Germinal center (tissue), 1 donor: ENCODE measurements at places on chromosomes 11 and 22.

DNA sequence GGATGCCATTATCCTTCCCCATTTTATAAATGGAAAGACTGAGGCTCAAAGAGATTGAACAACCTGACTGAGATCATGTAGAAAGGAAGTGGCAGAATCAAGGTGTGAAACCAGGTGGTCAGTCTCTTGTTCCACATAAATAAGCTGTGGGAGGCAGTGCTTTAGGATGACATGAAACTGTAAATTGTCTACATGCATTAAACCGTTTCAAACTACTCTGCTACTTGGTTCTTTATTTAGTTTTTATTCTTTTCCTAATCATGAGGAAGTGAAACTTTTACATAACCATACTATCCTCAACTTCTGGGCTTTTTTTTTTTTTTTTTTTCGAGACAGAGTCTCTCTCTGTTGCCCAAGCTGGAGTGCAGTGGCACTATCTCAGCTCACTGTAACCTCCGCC is 34.9 kb downstream of the CADM1 start:
- peak; percentile 3 for DNase-seq

- DNase-seq, result no peak
These were observed 14.4 kb downstream of the ARHGEF12 start for GRCh38 chr11:120350637-120351036.

DNA sequence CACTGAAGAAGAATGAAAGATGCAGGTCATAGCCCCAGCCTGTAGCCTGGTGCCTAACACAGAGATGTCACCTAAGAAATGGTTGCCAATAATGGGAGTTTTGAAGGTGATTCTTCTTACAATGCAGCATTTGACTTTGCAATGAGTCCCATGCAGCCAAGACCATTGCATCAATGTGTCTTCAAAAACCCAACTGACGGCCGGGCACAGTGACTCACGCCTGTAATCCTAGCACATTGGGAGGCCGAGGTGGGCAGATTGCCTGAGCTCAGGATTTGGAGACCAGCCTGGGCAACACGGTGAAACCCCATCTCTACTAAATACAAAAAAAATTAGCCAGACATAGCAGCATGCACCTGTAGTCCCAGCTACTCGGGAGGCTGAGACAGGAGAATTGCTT is 89.3 kb upstream of the ASPHD2 start:
- DNase-seq, result no peak

GRCh38 chr22:24007253-24008021 is 2.2 kb upstream of the GSTT4 start:
- no peak for DNase-seq
